Activated CD4-positive, CD25-positive, alpha-beta regulatory T cell treated with anti-CD3 and anti-CD28 coated beads, Interleukin-2, amount 50 U/mL, for 16 hours (primary cell): ENCODE measurements at places on chromosomes 16 and 17.

DNA sequence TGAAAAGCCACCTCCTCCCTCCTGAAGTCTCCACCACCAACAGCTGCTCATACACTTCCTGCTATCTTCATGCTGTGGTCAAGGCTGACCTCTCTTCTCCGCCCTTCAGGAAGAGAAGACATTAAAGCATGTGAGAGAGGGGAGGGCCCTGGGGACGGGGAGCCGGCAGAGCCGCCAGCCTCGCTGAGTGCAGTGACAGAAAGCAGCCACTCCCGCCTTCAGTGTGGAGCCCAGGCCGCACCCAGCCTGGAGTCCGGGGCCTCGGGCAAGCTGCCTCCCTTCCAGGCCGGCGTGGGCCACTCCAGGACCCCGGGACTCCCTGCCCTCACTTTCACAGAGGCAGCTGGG lies 94.7 kb upstream of the TNRC6C start:
- no peak for DNase-seq

DNA sequence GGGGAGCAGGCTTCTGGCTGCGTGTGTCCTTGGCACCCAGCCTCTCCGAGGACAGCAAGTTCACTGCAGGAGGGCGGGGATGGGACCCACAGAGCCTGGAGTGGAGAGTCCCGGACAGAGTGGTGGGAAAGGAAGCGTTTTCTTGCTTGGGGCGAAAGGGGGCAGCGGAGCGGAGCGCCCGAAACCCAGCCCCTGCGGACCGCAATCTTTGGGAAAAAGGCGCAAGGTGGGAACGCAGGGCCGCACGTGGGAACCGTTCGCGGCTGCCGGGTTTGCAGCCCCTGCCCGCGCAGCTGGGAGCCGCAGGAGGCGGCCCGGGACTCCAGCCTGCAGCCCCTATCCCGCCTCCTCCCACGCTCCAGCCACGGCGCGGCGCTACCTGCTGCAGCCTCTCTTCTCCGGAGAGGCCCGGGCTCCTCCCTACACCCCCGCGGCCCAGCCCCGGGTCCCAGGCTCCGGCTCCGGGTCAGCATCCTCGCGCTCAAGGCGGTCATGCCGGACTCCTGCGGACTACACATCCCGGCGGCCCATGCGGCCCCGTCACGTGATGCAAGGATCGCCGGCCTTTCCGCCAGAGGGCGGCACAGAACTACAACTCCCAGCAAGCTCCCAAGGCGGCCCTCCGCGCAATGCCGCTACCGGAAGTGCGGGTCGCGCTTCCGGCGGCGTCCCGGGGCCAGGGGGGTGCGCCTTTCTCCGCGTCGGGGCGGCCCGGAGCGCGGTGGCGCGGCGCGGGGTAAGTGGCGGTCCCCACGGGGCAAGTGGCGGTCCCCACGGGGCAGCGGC lies at the start of the genes NTHL1 and TSC2:
NTHL1 (minus strand) TSS at position 505 of the 786 bp plus-strand sequence; CDS start at position 494, 11 bp downstream.
TSC2 (plus strand) TSS at position 656 of the 786 bp plus-strand sequence. CDS start 631 bp downstream, outside the sequence.
- peak; percentile 88 for DNase-seq

- no peak for DNase-seq
Observed at GRCh38 chr17:79986411-79987186, 49.1 kb downstream of the TBC1D16 start.

GRCh38 chr16:62046801-62047200 lies 10.6 kb upstream of the CDH8 start:
- no peak for DNase-seq
